T follicular helper cell (primary cell): ENCODE measurements at places on chromosomes 16 and 17.

GRCh38 chr17:40487371-40488020 is 13.9 kb downstream of the TNS4 start:
- no peak for DNase-seq

DNA sequence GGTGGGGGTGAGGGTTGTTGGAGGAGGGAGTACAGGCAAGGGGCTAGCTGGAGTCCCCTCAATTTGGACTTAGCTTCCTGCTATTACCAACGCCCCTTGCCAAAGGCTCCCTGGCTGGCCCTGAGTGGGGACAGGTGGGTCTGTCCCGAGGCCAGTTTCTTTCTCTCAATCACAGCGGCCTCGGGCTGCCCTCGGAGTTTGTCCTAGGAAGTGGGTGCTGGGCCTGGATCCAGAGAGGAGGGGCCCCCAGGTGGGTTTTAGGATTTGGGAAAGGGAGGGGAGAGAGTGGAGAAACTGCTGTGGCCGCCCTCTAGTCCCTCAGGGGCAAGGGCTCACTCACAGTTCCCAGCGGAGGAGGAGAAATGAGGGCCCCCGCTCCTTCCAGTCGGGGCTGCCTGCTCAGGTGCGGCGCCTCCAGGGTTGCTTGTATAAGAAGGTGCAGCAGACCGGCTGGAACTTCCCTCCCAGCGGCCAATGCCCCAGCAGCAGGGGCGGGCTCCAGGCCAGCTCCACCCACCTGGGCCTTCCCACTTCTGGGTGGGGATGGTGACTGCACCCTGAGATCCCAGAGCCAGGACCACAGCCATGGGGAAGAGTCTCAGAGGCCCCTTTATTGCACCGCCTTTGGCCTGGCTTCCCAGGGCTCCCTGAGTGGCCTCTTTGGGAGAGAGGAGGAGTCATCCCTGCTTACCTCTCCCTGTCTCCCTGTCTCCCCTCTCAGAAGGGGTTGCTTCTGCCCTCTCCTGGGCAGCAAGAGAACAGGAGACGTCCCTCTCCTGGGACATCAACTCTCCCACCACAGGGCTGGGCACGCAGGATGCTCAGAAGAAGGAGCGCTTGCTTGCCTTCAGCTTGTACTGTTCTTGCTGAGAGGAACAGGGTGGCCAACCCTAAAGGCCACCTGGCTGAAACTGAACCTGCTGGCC is 112.0 kb upstream of the SMURF2 start:
- no peak for DNase-seq

- DNase-seq = no peak
Observed at GRCh38 chr17:43809121-43809520, 23.8 kb downstream of the MPP3 start.

- no peak for DNase-seq
Observed at GRCh38 chr16:72094266-72094610, 591 bp downstream of the DHX38 start.

- DNase-seq = no peak
Observed at GRCh38 chr16:57235128-57236021, 9.7 kb upstream of the ARL2BP start.

DNA sequence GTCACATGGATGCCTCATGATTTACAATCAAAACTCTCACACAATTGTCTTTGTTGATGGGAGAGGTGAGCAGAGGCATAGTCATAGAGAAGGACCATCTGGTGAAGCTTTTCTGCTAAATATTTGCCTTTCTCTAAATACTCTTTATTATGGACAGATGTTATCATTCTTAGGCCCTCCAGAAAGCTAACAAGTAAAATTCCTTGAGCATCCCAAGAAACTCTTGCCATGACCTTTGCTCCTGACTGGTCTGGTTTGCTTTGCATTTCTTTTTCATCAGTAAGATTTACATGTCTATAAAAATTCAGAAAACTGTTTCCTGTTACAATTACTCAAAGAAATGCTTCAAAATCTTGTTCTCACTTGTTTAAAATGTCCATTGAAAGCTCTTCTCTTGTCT is 1336.6 kb upstream of the CDH8 start:
- no peak for DNase-seq

DNA sequence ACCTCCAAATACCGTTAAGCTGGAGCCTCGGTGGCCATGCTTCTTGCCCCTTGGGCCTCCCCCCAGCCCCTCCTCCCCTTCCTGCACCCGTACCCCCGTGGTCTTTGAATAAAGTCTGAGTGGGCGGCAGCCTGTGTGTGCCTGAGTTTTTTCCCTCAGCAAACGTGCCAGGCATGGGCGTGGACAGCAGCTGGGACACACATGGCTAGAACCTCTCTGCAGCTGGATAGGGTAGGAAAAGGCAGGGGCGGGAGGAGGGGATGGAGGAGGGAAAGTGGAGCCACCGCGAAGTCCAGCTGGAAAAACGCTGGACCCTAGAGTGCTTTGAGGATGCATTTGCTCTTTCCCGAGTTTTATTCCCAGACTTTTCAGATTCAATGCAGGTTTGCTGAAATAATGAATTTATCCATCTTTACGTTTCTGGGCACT is 928 bp downstream of the HBA1 start:
- no peak for DNase-seq

GRCh38 chr16:84461029-84461412 is 43.4 kb downstream of the MEAK7 start:
- DNase-seq = no peak

DNA sequence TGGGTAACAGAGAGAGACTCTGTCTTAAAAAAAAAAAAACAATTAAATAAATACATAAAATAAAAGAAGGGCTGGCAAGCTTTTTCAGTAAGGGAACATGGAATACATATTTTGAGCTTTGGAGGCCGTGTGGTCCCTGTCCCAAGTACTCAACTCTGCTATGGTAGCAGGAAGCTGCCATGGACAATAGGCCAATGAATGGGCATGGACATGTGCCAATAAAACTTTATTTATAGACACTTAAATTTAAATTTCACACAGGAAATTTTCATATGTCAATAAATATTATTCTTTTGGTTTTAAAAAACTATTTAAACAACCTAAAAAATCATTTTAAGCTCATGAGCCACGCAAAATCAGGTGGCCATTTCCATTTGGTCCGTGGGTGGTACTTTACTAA is 3.8 kb downstream of the OTOA start:
- no peak for DNase-seq

- no peak for DNase-seq
Observed at GRCh38 chr17:54608634-54609155, 292.0 kb upstream of the TOM1L1 start.

DNA sequence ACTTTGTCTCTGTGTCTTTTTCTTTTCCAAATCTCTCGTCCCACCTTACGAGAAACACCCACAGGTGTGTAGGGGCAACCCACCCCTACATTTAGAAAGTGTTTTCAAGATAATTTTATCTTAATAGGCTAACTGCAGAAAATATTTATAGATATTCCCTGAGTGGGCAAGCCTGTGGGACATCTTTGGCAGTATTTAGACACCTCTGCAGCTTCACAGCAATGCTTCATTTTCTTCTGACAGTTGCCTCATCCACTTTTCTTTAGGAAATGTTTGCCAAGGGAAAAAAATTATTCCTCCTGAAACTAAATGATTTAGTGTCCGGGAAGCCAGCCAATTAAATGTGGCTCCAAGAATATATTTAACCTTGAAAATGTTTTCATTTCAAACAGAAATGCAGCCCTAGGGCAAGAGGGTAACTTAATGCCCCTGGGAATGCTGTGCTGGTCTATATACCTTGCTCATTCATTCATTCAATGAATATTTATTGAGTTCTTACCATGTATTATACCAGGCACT is 290.4 kb downstream of the ABCC12 start:
- DNase-seq = no peak

- no peak for DNase-seq
Observed at GRCh38 chr16:2035431-2036199, 8.9 kb downstream of the NHERF2 start.

- DNase-seq = no peak
Observed at GRCh38 chr16:12420661-12421209, 383.0 kb downstream of the CPPED1 start.

DNA sequence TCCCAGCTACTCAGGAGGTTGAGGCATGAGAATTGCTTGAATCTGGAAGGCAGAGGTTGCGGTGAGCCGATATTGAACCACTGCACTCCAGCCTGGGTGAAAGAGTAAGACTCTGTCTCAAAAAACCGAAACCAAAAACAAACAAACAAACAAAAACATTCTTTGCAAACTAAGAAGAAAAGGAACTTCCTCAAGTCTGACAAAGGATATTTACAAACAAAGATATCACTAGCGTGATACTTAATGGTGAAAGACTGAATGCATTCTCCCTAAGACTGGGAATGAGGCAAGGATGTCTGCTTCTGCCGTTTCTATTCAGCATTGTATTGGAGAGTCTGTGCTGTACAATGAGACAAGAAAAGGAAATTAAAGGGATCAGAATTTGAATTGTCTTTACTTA is 10.5 kb upstream of the MPO start:
- DNase-seq = no peak

GRCh38 chr16:84931506-84931905 is 79.8 kb downstream of the ZDHHC7 start:
- DNase-seq = no peak

GRCh38 chr17:35879773-35880654 is at the start of gene CCL5:
Gene CCL5 (minus strand): TSS chr17:35880360.
- no peak for DNase-seq

DNA sequence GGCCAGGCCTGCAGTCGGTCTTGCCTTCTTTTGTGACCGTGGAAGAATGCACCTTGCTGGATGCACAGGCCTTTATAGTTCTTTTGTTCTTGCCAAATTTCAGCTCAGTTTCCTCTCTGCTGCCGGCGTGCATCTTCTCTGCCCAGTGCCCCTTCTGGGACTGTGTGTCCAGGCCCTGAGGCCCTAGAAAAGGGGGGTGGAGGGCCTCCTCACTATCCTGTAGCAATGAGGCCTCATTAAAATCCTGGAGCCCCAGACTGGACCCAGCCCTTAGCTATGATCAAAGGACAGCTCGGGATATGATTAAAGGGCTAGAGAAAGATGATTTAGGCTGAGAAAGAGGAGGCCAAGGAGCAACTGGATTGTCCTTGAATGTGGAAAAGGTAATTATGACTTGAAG is 229.8 kb downstream of the SEC14L1 start:
- no peak for DNase-seq

GRCh38 chr16:81238296-81239011 is at the start of gene BCO1:
Gene BCO1 (plus strand): TSS chr16:81238689. CDS start chr16:81238909, 220 bp downstream.
- DNase-seq = no peak

- DNase-seq = no peak
Observed at GRCh38 chr17:10126616-10127501, 71.5 kb downstream of the GAS7 start.

DNA sequence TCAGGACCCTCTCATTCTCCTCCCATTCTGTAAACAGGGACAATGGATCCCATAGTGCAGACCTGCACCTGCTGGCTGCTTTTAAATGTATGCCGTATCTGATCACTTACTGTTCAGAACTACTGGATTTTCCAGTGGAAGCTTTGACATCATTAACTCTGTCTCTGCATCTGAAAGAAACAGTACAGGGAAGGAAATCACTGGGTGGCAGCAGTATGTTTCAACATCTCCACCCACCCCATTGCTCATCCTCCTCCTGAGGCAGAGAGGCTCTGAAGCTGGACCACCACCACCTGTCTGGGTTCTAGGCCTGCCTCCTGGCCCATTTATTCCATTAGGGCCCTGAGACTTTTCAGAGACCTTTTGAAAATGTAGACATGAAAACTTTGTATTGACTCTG is 2.6 kb downstream of the CCL15 start:
- DNase-seq = no peak

DNA sequence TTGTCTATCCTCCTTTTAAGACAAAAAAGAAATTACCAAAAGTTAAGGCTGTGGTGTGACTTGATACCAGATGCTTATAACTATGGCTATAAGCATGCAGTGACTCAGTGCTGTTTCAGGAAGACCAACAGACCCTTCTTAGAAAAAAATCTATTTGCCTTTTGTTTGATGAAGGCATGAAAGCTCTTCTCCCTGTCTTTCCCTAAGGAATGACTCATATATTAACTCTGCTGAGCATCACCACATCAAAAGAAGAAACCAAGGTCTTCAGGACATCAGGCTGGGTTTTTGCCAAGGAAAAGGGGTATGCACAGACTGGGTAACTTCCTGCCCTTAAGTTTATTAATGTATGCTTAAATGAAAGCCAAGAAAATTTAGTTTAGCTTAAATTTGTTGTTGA is 47.1 kb downstream of the VMP1 start:
- DNase-seq = no peak

GRCh38 chr16:11966173-11966572 is 1.2 kb downstream of the TNFRSF17 start:
- no peak for DNase-seq

GRCh38 chr17:57366558-57367351 is 110.4 kb downstream of the MSI2 start:
- no peak for DNase-seq

DNA sequence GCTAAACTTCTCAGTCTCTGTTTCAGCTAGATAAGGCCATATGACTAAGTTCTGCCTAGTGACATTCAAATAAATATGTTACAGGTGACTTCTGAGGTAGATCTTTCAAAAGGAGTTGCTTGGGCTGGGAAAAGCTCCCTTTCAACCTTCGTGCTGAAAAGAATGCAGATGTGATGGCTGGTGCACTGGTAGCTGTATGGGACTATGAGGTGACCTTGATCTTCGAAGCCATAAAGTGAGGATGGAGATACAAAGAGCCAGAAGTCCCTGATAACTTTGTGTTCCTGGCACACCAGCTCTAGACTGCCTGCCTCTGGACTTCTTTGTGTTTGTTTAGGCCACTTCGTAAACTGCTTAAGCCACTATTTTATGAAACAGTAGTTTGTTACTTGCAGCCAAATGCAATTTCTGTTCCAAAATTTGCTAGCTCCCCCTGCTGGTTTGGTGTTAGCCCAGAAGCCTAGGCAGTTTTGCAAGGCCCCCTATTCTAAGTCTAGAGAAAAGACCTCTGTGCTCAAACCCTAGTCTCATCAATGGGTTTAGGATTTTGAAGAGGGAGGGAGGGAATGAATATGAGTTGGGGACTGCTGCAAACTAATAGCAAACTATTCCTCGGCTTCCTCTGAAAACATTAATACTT is 23.3 kb upstream of the ERCC4 start:
- no peak for DNase-seq

- DNase-seq = no peak
Observed at GRCh38 chr17:31390748-31391495, 553 bp upstream of the RAB11FIP4 start.
